Uterus (tissue), 4 donors: ENCODE measurements at places on chromosomes 13 and 19.

- no peak for DNase-seq
Measured at GRCh38 chr13:92313382-92313781, 913.2 kb upstream of the GPC6 start.

DNA sequence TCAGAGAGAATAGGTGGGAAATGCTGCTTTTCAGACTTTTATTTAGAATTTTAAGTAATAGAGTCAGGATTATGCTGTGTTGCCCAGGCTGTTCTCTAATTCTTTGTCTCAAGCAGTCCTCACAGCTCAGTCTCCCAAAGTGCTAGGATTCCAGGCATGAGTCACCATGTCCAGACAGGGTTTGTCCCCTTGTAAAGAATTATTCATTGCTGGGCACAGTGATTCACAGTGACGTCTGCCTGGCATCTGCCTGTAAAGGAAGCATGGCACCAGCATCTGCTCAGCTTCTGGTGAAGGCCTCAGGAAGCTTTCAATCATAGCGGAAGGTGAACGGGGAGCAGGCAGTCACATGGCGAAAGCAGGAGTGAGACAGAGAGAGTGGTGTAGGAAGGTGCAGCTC is 17.7 kb downstream of the ZNF763 start:
- no peak for DNase-seq

- no peak for DNase-seq
Measured at GRCh38 chr13:78121001-78121400, 202.4 kb upstream of the EDNRB start.

- no peak for DNase-seq
Measured at GRCh38 chr19:7851623-7852500, 21.8 kb downstream of the EVI5L start.

- no peak for DNase-seq
Measured at GRCh38 chr13:51271528-51272085, 49.4 kb downstream of the FAM124A start.

- no peak for DNase-seq
Measured at GRCh38 chr13:111902726-111903125, 164.2 kb upstream of the SOX1 start.

DNA sequence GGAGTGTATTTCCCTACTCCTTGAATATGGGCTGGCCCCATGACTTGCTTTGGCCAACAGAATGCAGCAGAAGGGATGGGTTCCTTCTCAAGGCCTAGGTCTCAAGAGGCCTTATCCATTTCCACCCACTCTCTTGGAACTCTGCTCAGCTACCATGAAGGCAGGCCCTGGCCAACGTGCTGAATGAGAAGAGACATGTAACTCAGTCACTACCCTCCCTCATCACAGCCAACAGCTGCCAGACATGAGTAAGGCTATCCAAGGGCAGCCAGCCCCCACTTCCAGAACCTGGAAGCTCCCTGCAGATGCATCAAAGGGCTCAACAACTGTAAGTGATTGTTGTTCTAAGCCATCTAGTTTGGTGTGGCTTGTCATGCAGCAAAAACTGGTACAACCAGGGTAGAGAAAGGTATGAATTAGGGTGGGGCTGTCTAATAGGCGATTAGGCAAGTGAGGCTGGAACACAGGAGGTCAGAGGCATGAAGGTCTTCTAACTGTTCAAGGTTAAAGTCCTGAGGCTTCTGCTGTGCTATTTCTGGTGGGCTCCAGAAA is 1.4 kb upstream of the RASL11A start:
- no peak for DNase-seq

DNA sequence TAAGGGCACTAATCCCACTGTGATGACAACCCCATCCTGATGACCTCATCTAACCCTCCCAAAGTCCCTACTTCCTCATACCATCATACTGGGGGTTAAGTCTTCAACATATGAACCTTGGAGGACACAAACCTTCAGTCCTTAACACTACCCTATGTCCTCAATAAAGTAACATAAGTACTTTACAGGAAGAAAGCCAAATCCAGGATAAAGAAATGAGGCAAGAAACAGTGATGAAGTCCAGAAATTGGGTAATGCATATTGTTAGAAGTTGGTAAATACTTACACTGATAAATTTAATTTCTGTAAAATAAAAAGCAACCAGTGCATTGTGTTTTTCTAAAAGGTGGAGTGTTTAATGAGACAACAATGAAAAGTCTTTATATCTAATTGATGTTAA is 284.8 kb upstream of the SOX21 start:
- no peak for DNase-seq

DNA sequence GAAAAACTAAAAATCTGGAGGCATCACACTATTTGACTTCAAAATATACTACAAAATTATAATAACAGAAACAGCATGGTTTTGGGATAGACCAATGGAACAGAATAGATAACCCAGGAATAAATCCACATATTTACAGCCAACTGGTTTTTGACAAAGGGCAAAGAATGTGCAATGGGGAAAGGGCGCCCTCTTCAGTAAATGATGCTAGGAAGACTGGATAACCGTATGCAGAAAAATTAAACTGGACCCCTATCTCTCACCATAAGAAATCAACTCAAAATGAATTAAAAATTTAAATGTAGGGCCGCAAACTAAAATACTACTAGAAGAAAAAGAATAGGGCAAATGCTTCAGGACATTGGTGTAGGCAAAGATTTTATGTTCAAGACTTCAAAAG is 440.5 kb upstream of the SGCG start:
- DNase-seq, result no peak

GRCh38 chr19:47095476-47096099 is 18.0 kb downstream of the ZC3H4 start:
- no peak for DNase-seq

GRCh38 chr19:45919678-45920077 is 5.1 kb upstream of the NANOS2 start:
- no peak for DNase-seq

- no peak for DNase-seq
Measured at GRCh38 chr13:35789335-35790165, 313.1 kb upstream of the MAB21L1 start.

- no peak for DNase-seq
Measured at GRCh38 chr19:56476651-56477428, at the start of gene ZNF667. Gene ZNF667 (minus strand): TSS chr19:56477345. CDS start chr19:56462370, 14,975 bp downstream.

DNA sequence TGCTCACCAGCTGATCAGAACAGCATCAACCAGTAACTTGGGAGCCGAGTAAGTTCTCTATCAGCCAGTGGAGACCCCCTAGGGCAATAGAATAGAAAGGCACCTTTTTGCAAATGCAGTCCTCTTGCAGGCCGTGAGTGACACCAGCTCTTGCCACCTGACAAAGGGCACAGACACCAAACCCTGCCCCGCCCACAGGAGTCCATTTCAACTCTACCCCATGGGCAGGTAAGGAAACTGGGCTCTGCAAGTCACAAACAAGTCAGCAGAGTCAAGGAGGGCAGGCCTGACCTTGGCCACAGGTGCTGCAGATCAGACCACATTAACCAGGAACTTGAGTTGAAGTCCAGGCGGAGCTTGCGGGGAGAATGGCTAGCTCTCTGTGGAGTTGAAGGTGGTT is 77.4 kb upstream of the SPATA13 start:
- DNase-seq, result no peak

GRCh38 chr13:98401934-98402333 is 175.0 kb downstream of the STK24 start:
- no peak for DNase-seq

- DNase-seq, result no peak
Measured at GRCh38 chr13:72151241-72151640, 284.2 kb upstream of the DACH1 start.

DNA sequence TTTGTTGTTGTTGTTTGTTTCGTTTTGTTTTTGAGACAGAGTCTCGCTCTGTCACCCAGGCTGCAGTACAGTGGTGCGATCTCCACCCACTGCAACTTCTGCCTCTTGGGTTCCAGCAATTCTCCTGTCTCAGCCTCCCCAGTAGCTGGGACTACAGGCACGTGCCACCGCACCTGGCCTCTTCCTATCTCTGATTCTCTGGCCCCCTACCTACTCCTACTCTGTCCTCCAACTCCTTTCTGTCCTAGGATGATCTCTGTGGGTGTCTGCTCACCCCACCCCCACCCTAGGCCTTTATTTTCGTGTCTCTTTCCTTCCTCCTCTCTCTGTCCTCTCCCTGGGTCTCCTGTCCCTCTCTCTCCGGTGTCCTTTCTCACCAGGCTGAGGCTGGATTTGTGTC is 1.2 kb downstream of the PIH1D1 start:
- no peak for DNase-seq

DNA sequence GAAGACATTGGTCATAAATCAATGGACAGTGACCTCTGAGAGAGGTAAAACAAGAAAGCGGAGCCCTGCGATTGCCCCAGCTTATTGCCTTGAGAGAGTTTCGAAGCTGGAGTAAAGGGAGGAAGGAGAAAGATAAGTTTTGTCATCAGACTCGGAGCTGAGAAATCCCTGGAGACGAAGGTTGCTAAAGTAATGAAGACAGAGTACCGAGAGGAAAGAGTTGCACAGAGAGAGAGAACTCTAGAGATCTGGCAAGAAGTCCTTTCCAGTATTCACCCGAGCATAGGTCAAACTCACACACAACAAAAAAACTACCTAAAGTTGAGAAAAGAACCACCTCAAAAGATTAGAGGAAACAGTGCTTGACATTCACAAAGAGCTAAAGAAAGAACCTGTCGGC is 472.0 kb downstream of the DACH1 start:
- no peak for DNase-seq
